ENCODE measurements at places on chromosomes 2 and 18.

GRCh38 chr18:49767111-49768050, 46.0 kb downstream of the ACAA2 start:
- no peak for DNase-seq

GRCh38 chr18:27411911-27412310, 226.8 kb upstream of the CHST9 start:
- no peak for DNase-seq

DNA sequence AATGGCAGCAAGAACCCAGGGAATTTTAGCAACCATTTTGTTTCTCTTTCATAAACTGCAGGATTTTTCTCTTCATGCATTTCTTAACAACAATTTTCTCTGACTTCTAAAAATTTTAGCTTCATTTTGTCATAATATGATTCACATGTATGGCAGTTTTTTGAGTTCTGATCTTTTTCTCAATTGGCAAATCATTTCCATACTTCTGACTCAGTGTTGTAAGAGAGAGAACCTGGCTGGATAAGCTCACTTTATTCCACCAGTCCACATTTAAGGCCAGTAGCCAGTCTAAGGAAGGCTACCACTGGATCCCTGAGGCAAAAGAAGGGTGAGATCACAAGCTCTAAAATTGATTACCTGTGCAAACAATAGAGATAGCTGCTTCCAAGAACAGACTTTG, 42.8 kb upstream of the COL3A1 start:
- no peak for DNase-seq

DNA sequence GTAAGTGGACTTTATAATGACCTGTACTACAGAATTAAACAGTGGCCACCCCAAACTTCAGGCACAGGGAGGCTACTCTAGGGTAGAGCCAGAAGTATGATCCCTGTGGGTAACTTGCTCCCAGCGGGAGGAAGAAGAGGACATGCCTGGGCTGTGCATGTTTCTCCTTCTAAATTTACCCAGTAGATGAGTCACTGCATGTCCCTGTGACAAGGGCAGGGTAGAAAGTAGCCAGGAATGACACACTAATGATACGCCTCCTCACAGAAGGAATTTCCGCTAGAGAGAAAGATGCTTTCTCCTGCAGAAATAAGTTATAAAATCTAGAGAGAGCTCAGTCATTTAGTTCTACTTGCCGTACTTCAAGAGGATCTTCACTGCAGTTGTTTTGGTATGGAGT, 7.5 kb downstream of the ACYP2 start:
- DNase-seq, result no peak

DNA sequence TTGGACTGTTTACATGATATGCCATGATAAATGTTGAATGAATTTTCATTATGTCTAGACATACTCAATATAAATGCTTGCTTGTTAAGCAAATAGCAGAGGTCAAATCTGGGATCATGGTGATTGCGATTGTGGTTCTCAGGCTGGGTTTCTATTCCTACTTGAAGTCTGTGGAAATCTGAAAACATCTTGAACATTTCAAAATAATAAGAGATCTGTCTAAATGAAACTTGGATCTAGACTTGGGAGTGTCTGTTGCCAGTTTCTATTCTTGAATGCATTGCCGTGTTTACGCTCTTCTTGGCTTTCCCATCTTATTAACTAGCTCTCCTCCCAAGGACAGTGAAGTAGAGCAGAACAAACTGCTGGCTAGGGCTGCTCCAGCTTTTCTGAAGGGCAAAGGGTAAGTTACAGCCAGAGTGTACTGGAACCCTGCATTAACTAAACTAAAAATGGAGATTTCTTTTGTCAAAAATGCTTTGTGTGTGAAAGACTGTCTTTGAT, 127.7 kb downstream of the DTNA start:
- DNase-seq, result no peak

DNA sequence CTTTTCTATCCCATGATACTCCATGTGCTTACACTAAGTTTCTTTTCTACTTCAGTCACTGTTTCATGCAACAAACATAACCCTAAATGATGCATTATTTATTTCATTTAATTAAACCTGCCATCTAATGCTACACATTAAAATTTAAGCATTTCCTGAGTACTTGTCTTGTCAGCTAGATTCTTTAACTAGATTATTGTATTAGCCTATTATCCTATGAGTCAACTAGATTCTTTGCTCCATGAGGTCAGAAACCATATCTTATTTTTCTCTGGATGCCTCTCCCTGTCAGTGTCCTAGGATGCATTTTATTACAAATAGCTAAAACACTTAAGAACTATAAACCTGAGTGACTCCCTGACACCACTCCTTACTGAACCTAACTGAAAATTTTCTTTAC, 652.4 kb downstream of the SLC4A3 start:
- DNase-seq, result no peak

DNA sequence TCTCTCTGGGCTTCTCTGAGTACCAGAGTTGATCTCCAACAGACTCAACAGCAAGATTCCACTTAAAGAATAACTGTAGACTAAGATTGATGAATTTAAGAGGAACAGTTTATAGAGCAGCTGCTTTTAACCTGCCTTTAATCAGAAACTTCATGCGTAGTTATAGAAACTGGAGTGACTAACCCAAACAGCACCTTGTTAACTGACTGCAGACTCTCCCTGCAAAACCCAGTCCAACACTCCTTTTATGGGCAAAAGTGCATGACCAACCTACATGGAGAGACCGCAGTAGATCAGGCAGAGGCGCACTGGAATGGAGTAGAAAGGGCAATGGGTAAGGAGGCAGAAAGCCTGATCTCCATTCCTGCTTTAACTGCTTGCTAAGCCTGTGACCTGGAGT, 110.6 kb downstream of the NRP2 start:
- DNase-seq, result no peak

GRCh38 chr18:27789406-27789805, 387.5 kb downstream of the CDH2 start:
- no peak for DNase-seq

DNA sequence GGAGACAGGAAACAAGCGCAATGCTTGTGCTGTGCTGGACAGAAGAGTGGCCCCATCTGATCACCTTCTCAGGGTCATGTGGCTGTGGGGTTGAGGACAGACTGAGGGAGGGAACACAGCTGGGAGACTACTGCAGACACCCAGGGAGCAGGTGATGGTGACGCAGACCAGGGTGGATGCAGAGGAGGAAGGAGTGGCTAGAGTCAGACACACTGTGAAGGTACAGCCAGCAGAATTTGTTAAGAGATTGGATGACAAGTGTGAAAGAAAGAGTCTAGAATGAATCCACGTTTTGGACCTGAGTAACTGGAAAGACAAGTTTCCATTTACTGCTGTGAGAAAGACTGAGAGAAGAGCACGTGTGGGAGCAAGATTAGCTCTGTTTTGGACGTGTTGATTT, 15.9 kb upstream of the POMC start:
- no peak for DNase-seq

DNA sequence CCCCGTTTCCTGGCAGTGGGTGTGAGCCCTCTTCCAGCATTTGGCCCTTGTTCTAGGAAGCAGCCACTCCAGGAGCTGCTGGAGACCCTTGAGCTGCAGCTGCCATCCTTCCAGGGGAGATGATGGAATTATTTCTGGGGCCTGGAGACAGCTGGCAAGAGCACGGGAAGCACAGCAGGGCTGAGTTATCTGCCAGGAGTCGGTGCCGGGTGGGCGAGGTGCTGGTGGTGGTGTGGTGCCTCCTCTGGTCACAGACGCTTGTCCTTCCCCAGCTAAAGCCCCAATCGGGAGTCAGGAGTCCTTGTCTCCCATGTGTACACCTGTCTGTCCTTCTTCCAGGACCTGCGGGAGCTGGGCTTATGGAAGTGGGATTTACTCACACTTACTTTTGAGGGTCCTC, 36.0 kb downstream of the DPYSL5 start:
- no peak for DNase-seq

- no peak for DNase-seq
These were observed 134.1 kb downstream of the RND3 start for GRCh38 chr2:150353376-150353775.

DNA sequence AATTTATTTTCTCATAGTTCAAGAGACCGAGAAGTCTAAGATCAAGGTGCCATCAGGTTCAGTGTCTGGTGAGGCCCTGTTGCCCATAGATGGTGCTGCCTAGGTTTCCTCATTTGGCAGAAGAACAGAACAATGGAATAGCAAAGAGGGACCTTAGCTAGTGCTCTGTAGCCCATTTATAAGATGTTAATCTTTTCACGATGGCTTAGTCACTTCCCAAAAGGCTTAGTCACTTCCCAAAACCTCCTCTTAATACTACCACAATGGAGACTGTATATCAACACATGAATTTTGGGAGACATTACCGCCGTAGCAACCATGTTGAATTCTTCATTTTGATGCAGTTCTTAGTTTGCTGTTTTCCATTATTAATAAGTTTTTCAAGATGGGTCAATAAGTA, 246.3 kb upstream of the NRP2 start:
- DNase-seq, result no peak

DNA sequence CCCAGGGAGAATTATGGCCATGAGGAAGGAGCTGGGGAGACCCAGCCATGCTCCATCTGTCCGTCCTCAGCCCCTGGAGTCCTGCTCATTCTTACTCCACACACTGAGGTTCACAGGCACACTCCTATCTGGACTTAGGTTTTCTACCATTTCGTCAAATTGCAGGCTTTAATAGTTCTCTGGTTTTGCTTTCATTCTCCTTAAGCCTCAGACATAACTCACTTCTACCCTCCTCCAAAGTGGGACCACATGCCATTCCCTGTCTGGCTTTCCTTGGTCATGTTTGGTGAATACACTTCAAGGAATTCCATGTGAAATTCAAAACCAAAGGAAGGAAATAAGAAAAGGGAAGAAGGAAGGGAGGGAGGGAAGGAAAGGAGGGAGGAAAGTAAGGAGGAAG, 115.7 kb downstream of the CMPK2 start:
- DNase-seq, result no peak

DNA sequence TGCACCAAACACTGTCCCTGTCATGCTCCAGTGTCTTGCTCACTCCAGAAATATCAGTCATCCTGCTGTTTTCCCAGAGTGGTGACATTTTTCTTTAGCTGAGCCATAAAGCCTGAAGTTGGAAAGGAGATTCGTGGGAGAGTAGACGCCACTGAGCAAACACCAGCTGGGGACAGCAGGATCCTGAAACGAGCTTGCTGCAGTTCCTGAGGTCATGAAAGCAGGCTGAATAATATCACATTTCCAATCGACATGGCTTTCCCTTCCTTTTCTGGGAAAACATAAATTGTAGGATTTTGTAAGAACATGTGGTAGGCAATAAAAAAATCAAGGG, 276.4 kb downstream of the CDCA7 start:
- no peak for DNase-seq

DNA sequence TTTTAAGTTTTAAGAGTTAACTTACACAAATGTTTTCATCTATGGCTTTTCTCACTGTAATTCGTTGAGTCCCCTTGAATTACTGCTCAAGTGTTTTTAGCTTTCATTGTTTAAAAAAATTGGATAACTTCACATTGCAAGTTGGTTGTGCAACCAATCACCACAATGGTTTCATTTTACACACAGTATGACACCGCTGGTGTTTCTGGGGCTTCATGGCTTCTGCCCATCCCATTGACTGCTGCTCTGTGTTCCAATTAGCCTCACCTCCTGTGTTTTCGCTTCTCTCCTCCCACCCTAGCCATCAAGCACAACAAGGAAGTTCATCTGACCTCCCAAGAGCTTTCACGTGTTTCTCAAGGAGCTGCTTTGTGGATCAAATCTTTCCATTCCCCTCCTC, 199.1 kb upstream of the CHAC2 start:
- DNase-seq, result no peak

- no peak for DNase-seq
These were observed 547.0 kb upstream of the ACVR2A start for GRCh38 chr2:147297820-147298219.

DNA sequence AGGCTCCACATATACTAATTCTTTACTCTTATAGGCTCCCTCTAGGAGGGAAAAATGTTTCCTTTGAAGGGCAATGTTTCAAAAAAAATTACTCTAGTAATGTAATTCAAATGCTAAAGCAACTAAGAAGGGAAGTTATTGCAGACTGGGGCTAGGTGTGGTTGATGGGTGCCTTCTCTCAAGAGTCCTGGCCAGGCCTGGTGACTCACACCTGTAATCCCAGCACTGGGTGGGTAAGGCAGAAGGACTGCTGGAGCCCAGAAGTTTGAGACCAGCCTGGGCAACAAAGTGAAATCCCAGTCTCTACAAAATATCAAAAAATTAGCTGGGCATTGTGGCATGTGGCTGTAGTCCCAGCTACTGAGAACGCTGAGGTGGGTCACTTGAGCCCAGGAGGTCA, 31.2 kb upstream of the CDKL4 start:
- no peak for DNase-seq

All from hematopoietic multipotent progenitor cell treated with erythropoietin and hydrocortisone succinate and interleukin-3 and kit ligand, for 6 days (in vitro differentiated cells).